Left lobe of liver (tissue), 2 donors: ENCODE measurements at places on chromosomes 5 and 9. TPM values are rescaled to one million over a fixed set of nuclear protein-coding genes. Genes with fewer than 3 reads are reported as not detected.

DNA sequence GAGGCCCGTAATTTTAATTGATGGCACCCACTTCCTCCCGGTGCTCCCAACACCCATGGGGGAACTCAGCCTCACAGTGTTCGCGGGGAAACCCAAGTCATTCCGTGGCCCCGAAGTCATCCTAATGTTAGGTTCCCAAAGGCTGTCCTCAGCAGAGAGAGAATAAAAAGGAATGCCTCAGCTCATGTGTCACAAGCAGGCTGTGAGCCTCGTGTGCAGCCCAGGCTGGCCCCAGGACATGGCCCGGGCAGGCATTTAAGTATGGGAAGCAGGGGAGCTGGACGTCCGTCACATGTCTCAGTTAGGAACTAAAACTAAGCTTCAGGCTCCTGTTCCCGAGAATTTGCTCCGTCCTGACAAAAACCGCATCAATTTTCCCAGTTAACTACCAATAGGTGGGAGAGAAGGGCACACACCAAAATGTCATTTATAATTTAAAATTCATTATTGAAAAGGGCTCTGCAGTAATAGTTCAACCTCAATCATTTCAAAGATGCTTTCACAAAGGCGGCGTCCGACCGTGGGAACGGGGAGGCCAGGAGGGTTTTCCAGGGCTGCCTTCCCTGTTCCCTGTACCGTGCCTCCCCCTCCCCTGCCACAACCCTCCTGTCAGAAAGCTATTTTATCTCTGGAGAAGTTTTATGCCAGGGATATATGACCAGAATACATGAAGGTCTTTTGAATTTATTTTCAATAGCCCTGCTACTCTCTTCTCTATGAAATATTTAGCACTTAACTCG, 137.3 kb downstream of the FSTL4 start:
- DNase-seq: peak; percentile 19

GRCh38 chr9:112069318-112070169, 105.6 kb downstream of the SUSD1 start:
- no peak for DNase-seq

Gene EGR1
- total RNA-seq: 12.1 TPM

Gene RASGEF1C
- total RNA-seq: 0.30 TPM

- no peak for DNase-seq
Measured at GRCh38 chr5:37086466-37087173, 162.6 kb downstream of the CPLANE1 start.

DNA sequence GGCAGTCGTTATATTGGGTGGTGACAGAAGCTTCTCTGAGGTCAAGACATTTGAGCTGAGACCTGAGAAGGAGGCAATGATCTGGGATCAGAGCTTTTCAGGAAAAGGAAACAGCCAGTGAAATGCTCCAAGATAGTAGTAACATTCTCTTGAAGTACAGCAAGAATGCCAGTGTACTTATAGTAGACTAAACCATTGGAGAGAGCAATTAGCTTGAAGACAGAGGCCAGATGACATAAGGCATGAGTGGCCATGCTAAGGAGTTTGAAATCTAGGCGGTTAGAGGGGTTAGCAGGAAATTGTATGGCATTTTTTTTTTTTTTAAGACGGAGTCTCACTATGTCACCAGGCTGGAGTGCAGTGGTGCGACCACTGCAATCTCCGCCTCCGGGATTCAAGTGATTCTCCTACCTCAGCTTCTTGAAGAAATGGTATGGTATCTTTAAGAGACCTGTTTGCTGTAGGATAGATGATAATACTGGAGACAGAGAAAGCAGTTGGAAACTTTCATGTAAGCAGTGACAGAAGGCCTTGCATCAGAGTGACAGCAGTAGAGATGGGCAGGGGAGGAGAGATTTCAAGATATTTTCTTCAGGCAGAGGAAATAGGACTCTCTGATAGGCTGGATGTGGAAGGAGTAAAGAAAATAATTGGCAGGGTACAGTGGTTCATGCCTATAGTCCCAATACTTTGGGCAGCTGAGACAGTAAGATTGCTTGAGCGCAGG, 482.2 kb upstream of the PAPPA start:
- no peak for DNase-seq

- DNase-seq: no peak
Measured at GRCh38 chr9:19424176-19424779, 15.5 kb downstream of the ACER2 start.

GRCh38 chr5:61881821-61882487, 424.1 kb upstream of the KIF2A start:
- no peak for DNase-seq

GRCh38 chr9:134230942-134231325, 66.6 kb upstream of the RNU6ATAC start:
- DNase-seq: peak; percentile 67

Gene TAF11L10
- not detected for total RNA-seq

DNA sequence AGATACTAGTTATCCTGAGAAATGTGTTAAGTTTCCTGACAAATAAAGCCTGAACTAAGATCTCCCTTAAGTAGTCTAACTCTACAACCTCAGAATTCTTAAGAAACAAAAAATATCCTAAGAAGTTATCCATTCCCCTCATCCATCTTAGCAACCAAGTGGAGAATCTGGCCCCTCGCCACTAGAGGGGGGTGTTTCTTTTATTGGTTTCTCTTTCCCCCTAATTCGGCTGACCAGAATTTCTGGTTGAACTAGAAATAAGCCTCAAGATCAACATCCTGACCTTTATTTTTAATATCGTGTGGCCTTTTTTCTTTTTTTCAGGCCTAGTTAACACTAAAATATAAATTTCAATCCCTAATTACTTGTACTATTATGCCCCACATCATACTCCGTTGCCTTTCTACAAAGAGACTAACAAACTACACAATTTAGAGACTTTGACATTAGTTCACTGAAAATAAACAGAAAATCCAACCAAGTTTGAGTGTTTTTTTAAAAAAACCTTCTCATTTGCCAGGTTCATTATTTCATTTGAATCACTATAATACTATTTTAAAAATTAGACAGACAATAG, 14.3 kb upstream of the NR4A3 start:
- DNase-seq: peak; percentile 53

DNA sequence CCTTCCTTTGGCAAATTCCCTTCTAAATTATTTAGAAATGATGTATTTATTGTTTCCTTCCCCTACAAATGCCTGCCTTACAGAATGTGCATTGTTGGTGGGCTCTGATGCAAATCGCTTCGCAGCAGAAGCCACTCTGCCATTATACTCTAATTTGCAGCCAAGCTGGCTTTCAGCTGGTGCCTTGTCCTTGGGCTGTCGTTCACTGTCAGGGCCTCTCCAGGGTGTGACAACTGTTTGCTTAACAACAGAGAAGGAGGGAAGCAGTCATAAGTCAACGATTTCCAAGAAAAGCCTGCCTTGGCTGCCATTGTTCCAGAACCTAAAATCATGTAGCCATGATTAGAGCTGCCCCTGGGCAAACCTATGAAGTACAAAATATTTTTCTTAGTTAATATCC, 260.1 kb upstream of the RGMB start:
- no peak for DNase-seq

DNA sequence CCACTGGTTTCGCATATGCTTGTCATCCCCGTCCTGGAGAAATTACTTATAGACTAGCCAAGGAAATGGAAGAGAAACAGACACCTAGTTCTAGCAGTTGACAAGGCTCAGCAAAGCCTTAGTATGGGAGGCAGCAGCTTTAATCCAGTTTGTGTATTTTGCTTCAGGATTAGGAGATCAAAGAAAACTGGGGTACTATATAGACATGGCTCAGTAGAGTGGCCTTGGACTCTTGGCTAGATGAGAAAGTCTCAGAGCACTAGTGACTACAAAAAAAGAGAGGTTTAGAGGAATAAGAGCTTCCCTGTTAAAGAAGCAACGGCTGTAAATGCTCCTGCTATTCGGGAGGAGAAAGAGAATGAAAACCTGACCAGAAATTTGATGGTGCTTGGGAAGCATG, 349.1 kb downstream of the CTNND2 start:
- DNase-seq: no peak

DNA sequence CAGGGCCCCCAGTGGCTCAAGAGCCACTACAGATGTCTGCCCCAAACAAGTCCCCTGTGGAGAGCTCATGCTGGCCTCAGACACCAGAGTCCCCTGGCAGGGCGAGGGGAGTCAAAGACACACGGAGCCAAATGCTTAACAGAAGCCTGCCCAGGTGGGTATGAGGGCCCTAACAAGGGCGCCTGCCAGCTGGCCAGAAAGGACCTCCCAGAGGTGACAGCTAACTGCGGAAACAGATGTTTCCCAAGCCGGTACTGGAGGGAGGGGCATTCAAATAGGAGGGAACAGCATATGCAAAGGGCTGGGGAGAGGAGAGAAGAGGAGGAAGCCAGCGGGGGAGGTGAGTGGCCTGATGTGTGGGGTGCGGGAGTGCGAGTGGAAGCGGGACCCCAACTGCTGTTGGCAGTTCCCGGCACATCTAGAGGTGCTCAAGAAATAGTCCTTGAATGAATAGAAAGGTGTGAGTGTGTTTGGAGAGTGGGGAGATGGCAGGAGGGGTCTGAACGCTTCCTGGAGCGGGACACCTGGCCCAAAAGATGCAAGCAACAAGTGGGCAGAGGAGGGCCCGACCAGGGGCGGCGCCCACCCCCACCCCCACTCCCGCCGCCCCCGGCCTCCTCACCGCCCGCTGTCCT, 824 bp downstream of the MXD3 start:
- DNase-seq: no peak

GRCh38 chr5:24110004-24110615, 534.7 kb downstream of the CDH10 start:
- no peak for DNase-seq

DNA sequence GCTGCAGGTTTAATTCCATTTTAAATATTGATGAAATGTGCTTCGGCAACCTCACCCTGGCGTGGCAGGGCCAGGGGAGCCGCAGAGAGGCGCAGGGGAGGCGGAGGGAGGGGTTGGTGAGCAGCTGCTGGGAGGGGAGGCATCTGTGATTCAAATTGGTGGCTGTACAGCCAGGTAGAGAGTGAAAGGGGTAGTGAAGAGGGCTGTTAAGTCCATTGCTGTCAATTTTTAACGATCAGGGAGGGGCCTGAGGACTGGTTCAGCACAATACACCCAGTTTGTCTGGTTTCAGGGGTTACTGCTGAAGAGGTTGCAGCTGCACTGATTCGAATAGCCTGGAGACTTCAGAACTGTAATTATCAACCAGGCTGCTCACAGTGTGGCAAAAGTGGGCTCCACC, 31.3 kb downstream of the LHX6 start:
- DNase-seq: no peak

- no peak for DNase-seq
Measured at GRCh38 chr9:16868701-16869100, 1.8 kb downstream of the BNC2 start.

Gene PPP3R2
- not detected for total RNA-seq
